ENCODE measurements at places on chromosomes 11 and 22.

DNA sequence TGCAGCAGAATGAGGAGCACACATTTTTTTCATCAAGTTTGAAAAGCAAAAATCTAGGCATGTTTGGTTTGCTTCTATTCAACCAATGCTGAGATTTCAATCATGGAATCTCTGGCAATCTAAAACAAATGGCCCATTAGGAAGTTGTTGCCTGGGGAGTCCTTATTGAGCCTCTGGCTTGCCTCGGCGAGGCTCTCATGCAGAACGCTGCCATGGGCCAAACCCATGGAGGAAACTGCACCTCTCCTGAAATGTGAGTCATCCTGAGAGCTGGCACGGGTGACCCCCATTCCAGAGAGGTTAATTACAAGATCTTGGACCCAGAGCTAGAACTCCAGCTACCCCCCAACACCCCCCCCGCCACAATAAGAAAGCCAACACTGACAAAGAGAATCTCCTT is 80.7 kb downstream of the MN1 start:
- no peak for DNase-seq

DNA sequence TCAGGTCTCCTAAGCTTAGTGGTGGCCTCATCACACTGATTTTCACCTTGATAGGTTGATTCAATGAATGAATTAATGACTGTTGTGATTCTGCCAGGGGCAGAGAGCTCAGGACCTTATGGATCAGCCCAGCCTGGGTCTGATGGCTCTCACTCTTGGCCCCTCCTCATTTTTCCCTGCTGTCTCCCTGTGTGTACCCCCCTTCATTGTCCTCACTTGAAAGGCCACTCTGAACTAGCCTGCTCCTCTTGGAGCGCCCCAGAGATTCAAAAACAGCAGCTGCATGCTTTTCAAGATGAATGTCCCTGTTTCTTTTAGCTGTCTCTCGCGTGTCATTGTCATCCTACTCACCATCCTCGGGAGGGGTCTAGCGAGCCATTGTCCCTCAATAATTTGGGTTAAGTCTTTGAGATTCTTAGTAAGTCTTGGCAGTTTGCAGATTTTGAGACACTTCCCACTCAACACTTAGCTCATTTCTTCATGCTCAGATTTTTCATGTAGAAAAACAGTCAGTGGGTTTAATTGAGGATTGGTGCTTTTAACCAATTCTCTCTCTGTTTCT is 42.5 kb upstream of the MICAL2 start:
- peak; percentile 12 for DNase-seq

DNA sequence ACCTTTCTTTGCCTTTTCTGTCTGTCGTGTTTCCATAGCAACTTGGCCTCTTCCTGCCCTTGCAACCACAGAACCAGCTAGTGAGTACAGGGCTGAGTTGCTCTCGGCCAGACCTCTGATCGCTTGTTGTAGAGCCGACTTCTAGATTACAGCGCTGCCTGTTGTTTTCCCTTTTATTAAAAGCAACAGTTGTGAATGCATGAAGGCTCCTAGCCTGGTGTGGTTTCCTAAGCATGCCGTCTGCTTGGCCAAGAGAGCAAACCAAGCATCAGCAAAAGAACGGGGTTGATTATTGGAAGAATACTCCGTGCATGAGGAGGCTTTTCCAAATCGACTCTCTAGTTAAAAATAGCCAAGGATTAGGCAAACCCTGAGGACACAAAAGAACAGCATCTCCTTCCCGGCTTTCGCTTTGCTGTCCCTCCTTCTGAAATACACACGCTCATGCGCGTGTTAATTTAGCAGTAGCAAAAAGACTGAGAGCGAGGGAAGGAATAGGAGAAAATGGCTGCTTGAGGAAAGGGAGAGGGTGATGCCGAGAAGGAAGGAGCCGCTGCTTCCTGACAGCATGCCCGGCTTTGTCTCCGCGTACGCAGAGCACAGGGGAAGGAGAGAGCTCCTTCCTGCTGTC is 71.5 kb upstream of the TTC12 start:
- no peak for DNase-seq

DNA sequence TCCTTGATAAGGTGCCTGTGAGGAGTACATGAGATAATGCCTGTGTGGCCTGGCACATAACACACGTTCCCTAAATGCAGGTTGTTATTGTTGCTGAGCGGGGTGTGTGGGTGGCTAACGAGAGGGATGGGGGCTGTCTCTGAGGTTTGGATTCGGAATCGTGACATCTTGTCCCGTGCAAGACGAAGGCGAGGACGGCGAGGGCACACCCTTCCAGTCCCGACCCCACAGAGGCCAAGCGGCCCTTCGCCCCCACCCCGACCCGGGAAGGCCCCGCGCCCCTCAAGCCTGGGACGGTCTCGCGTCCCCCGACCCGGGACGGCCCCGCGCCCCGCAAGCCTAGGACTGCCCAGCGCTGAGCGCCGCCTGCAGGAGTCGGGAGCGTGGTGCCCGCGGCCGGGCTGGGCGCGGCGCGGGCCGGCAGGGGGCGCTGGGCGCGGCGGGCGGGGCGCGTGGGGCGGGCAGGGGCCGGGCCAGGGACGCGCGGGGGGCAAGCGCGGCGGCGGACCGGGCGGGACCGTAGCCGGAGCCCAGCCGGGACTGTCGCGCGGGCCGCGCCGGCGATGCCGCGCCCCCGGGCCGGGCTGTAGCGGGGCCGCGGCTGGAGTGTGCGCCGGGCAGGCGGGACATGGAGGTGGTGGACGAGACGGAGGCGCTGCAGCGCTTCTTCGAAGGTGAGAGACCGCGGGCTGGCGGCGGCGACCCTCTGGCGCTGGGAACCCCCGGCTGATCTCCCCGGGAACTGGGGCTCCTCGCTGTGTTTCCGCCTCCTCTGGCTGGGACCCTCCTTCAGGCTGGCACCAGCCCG is at the start of gene MYRF:
MYRF (plus strand) TSS at position 520 of the 808 bp plus-strand sequence; CDS start at position 629, 109 bp downstream.
- no peak for DNase-seq

DNA sequence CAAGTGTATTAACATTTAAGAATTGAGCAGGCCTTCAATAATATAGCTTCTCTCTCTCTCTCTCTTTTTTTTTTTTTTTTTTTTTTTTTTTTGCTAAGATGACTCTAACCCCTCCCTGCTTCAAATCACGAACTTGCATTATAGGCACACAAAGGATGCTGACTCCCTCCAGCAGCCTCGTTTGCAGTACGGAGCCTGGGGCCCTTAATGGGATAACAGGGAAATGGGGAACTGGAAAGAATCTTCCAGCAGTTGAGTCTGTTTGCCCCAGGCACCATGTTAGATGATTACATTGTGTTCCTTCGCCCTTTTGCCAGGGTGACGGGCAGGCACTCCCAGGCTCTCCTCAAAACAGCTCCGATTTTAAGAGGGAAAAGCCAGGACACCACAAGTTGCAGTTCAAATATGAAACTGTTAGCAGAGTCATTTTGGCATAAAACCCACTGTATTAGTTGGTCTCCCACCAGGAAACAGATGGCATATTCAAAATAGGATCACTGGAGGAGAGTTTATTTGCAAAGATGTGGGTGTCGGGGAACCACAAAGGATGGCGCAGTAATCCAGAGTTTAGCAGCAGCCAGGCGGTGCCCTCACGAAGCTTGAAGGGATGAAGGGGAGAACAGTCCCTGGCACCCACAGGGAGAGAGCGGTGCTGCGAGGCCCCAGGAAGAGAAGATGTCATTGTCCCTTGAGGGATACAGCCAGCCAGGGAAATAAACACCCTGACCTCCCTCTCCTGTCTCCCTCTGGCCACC is 26.5 kb upstream of the TREH start:
- no peak for DNase-seq

DNA sequence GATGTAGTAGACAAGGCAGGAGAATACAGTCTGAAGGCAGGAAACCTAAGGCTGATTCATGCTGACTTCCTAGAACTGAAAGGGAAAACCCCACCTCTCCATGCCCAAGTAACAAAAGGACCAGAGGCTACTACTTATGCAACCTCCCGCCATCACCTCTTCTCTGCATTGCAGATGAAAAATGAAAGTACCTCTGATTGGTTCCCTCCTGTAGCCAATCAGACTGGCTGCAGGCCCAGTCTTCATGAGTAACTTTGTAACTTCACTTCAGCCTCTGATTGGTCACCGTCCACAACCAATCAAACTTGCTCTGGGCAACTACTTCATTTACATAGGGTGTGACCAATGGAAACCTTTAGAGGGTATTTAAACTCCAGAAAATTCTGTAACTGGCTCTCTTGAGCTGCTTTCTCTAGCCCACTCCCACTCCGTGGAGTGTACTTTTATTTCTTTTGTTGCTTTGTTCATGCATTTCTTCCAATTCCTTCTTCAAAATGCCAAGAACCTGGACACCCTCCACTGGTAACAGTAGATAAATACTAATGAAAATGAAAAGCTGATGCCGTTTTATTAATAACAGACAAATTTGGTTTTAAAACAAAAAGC is 5.2 kb upstream of the MAP6 start:
- DNase-seq: no peak

GRCh38 chr11:120816711-120817110 is 207.2 kb upstream of the TBCEL start:
- no peak for DNase-seq

GRCh38 chr22:48452766-48453165 is 1374.9 kb downstream of the BRD1 start:
- no peak for DNase-seq

DNA sequence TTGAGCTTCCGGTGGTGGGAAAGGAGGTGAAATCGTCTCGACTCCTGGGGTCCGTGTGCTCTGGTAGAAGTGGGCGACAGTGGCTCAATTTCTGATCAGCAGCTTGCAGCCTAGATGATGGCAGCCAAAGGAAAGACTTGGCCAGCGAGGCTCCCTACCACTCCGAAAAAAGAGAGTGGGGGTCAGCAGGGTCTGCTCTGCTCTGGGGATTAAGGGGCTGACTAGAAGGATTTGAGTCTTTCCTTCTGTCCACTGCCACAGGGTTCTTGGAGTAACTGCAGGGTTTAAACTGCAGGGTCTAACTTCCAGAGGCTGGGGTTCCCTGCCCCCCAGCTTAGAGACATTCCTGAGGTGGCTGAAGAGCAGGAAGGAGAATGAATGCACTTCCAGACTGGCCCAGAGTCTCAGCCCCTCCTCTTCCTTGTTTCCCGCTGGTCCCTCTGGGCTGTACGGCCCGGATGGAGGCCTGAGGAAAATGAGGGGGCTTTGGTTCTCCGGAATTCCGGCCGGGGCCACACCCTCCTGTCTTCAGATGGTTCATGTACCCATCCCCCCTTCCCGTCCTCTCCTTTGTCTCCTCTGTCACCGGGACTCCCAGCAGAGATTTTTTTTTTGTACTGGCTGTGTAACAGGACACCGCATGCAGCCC is 907 bp downstream of the SERPINH1 start:
- no peak for DNase-seq

GRCh38 chr22:23269441-23270211 is 89.3 kb downstream of the BCR start:
- no peak for DNase-seq

DNA sequence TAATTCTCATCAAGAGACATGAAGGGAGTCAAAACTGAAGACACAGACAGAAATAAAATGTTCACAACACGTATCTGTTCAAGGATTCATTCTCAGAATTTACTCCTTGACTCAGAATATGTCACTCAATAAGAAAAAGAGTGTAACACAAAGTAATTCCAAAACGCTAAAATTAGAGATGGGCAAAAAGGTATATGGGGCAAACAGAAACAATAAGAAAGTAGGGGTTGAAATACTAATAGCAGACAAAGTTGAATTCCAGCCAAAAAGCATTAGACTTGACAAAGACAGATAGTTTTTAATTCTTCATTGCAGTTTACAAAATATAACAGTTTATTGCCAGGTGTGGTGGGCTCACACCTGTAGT is 26.7 kb downstream of the GNB1L start:
- DNase-seq: no peak

- DNase-seq: no peak
Measured at GRCh38 chr22:34904486-34904885, 161.5 kb upstream of the ISX start.

DNA sequence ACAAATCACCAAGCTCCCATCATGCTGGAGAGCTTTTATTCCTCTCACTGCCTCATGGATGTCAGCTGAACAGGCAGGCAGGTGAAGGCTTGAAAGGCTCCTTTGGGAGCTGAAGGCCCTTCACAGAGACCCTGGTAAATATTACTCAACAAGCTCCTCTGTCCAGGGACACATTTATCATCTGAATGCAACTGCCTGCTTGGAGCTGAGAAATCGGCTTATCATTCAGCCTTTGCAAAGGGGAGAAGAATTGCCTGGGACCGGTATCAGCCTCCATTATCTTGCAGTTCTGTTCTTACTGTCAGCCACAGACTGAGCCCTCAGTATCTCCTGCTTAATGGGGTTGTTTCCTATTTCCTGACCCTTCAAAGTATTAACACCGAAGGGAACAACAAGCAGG is 113.8 kb upstream of the PITPNB start:
- DNase-seq: no peak

GRCh38 chr22:17085277-17086181 is 729 bp downstream of the IL17RA start:
- peak; percentile 90 for DNase-seq

- DNase-seq: no peak
Measured at GRCh38 chr11:20351136-20351535, 12.4 kb upstream of the HTATIP2 start.

GRCh38 chr11:73784080-73784634 is 3.5 kb upstream of the MRPL48 start:
- no peak for DNase-seq
